ENCODE measurements at places on chromosomes 1 and 21. TPM values are rescaled to one million over a fixed set of nuclear protein-coding genes. Genes with fewer than 3 reads are reported as not detected.

DNA sequence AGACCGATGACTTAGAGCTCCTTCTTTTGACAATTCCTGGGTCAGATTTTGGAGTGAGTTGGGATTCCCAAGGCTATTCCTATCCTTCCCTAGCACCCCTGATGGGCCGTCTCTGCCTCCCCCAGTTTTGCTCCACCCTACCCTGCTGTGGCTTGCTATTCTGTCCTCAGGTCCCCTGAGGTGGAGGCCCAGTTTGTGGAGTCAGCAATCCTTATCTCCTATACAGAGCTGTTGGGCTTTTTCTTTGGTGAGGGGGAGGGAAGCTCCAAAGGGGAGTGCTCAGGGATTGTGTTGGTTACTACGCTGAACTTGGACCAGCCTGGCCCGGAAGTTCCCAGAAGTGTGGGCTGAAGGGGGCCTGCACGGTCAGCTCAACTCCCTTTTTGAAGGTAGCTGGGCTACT is 7.6 kb downstream of the SESN2 start:
- H3K27ac ChIP-seq = no peak overlapping the region
- no peaks in the 10 kb centered on the region for H3K27me3 ChIP-seq
- H3K4me1 ChIP-seq = peaks cover 44% of the 10 kb centered on the region
- DNase-seq = no peak

Gene MSH4
- total RNA-seq = not detected

DNA sequence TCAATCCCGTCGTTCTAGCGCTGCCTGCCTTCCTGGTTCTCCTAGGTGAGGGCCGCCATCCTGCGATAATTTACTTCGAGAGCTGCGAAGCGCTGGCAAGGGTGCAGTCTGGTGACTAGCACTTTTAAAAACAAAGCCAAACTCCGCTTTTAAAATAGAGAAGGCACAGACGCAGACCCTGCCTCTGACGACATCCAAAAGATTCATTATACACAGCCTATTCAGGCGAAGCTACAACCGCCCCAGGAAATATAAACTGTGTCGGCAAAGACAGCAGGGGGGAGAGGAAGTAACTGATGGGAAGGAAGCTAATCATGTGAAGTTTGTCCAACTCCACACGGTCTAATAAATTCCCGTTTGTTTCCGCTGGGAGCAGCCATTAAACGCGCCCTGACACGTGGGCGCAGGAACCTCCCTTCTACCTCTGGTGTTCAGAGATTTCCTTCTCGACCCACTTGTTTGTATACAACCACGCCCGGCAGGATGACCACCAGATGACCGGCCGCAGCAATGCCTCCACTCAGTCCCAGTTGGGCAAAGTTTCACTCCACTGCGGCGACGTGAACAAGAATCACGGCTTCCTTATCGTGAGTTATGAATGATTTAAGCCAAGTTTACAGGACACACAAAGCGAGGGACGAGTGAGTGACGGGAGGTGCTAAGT is 1.3 kb downstream of the GNG12 start:
- no peaks in the 10 kb centered on the region for H3K36me3 ChIP-seq
- H3K4me3 ChIP-seq = peak overlapping the region; percentile 71
- peaks cover 14% of the 10 kb centered on the region for H3K4me1 ChIP-seq
- no peaks in the 10 kb centered on the region for H3K27me3 ChIP-seq
- peak; percentile 85 for DNase-seq

DNA sequence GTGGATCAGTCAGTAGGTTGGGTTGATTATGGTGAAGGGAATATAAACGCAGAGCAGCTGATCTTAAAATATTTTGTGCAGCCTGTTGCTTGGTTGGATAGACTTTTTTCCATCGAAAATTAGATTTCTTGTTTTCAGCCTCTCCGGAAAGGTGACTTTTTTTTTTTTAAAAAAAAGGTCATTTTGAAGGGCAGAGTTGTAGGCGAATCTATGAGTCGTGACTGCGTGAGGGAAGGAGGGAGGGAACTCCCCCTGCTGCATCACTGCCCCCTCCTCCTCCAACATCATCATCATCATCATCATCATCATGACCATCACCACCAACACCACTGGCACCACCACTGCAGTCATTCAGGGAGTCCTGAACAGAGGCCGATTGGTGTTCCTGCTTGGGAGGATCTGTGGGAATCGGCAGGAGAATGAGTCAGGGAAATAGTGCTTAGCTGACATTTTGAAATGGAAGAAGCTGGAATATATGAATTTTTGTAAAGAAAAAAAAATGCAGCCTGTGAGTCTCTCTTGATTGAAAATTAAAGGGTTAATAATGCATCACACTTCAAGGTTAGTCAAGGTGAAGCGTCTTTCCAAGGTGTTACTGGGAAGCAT is 1.2 kb downstream of the ATP1B1 start:
- peaks cover 14% of the 10 kb centered on the region for H3K36me3 ChIP-seq
- H3K27ac ChIP-seq = peak overlapping the region; percentile 98
- H3K4me3 ChIP-seq = peak overlapping the region; percentile 75

DNA sequence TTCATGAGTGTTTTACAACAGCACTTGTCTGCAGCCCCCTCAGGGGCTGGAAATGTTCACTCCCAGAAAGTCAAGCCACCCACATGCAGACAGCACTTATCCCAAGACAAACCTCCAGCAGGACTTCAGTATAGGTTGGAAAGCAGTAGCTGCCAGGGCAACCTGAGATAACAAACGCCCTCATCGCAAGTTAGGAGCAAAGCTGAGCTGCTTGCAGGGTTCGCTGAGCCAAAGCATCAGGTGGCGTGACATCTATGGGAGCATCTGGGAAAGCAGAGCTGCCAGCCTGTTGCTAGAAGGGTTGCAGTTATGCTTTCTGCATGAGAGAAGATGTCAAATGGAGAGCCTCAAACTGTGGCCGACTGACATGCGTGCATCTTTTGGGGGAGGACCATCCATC is 4.2 kb upstream of the STXBP3 start:
- peaks cover under 1% of the 10 kb centered on the region for H3K4me1 ChIP-seq
- DNase-seq = no peak
- no peaks in the 10 kb centered on the region for H3K36me3 ChIP-seq

DNA sequence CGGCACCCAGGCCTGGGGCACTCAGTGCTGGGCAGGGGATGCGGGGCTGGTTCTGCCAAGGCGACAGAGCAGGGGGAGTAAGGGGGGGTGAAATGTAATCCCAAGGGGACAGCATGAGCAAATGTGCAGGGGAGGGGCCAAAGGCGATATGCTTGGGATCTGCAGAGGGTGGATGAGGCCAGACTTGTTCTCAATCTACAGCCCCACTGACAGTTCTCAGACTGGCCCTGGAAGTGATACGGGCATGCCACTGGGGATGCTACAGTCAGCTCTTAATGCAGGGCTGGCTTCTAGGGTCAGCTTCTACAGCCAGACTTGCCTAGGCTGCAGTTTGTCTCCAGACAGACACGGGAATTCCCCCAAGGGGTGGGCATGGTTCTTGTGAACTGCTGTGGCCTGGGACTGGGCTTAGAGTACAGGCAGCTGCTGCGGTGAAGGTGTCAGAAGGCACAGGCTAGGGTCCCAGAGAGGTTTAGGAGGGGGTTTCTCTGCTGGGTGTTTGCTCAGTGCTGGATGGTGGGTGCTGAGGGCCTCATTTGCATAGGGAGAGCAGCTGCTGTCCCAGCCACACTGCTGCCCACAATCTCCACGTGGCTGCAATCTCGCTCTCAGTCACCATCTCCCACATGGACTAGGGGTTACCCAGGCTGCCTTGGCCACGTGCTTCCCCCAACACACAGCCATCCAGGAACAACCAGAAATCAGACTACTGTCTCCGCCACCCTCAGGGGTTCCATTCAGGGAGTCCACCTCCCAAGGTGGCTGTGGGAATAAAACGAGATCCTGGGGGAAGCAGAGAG is 190.1 kb downstream of the HIVEP3 start:
- H3K27me3 ChIP-seq = no peaks in the 10 kb centered on the region
- no peak overlapping the region for H3K4me3 ChIP-seq
- H3K4me1 ChIP-seq = peaks cover 8% of the 10 kb centered on the region
- no peaks in the 10 kb centered on the region for H3K36me3 ChIP-seq
- H3K27ac ChIP-seq = no peak overlapping the region
